ENCODE measurements at places on chromosomes 12 and 14. TPM values are rescaled to one million over a fixed set of nuclear protein-coding genes. Genes with fewer than 3 reads are reported as not detected.

- no peak for DNase-seq
These were observed 174.2 kb downstream of the PPM1H start for GRCh38 chr12:62760779-62761178.

DNA sequence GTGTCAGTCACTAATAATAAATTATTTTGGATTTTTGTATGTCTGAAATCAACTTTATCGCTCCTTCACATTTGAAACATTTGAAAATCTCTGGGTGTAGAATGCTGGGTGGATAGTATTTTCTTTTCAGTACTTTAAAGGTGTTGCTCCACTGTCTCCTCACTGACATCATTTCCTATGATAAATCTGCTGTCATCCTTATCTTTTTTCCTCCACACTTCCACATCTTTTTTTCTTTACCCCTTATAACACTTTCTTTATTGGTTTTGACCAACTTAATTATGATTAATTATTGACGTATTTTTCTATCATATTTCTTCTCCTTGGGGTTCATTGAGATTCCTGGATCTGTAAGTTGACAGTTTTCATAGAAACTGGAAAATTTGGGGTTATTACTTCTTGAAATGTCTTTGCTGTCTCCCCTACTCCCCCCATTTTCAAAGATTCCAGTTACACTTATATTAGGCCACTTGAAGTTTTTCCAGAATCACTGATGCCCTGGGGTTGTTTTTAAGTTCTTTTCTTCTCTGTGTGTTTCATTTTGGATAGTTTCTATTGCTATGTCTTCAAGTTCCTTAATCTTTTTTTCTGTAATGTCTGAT is 177.5 kb upstream of the DIO3 start:
- DNase-seq: no peak

DNA sequence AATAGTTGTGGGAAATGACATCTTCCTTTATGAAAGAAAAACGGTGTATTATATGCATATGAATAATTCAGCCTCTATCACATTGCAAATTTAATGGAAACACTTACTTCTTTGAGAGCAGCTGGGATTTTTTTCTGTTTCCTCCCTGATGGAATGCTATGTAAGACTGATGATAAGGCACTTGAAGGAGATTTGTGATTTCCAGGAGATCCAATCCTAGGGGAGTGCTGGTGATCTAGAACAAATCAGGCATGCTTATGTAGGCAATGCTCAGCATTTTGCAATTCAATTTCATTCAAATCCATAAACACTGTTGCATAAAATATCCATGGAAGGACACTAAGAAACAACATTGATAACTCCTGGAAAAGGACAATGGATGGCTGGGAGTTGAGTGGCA is 16.0 kb upstream of the NR2C1 start:
- DNase-seq: no peak

The PIWIL1 gene
- not detected for total RNA-seq

The RNF212B gene
- not detected for total RNA-seq

The CHGA gene
- total RNA-seq: 0.29 TPM

The ZNF891 gene
- 0.39 TPM for total RNA-seq

Measured in glomerular endothelial cell (primary cell).